ENCODE measurements at places on chromosomes 2 and 18.

DNA sequence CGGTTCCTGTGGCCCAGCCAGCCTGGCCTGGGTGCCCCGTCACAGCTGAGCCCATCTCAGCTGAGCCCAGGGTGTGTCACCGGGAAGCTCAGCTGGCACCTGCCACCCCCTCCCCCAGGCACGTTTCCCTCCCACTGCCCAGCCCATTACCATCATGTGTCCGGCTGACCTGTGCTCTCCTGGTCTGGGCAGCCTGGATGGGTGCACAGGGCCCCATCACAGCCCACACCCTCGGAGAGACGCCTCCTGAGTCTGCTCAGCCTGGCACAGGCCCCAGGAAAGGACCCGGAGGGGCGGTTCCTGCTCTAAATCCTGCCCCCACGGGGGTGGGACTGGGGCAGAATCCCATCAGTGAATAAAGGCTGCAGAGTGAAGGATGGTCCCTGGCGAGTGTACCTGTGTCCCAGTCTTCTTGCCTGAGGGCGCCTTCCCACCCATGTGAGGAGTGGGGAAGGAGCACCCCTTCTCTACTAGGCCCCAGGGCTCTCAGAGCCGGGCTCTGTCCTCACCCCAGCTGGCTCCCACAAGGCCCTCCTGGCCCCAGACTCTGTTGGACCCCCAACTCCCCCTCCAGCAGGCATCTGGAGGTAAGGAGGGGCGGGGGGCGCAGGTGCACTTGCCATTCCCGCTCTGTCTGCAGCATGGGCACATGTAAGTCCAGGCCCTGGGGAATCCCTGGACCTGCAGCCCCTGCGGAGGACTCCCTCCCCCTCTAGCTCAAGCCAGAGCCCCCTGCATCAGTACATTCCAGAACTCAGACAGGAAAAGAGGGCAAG is 21.2 kb downstream of the GPC1 start:
- DNase-seq: no peak

DNA sequence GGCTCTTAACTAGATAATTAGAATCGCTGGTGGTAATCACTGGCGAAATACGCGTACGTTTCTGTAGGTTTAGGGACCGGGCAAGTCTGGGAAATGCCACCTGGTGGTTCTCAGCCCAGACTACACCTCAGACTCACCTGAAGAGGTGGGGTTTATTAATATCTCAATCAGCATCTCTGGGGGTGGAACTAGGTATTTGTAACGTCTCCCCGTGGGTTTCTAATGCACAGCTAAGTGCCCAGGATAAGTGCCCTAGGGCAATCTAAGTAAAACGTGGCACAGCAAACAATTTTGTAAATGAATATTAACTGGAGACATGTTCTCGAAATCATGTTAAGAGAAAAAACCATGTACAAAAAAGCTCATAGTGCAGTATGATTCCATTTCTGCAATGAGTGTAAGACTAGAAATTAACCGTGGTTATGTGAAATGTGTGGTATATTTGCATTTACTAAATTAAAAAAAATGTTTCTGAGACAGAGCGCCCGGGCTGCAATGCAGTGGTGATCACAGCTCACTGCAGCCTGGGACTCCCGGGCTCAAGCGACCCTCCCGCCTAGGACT is 760 bp upstream of the CNOT11 start:
- peak; percentile 24 for DNase-seq

- no peak for DNase-seq
Observed at GRCh38 chr2:10964052-10964790, 52.5 kb downstream of the KCNF1 start.

DNA sequence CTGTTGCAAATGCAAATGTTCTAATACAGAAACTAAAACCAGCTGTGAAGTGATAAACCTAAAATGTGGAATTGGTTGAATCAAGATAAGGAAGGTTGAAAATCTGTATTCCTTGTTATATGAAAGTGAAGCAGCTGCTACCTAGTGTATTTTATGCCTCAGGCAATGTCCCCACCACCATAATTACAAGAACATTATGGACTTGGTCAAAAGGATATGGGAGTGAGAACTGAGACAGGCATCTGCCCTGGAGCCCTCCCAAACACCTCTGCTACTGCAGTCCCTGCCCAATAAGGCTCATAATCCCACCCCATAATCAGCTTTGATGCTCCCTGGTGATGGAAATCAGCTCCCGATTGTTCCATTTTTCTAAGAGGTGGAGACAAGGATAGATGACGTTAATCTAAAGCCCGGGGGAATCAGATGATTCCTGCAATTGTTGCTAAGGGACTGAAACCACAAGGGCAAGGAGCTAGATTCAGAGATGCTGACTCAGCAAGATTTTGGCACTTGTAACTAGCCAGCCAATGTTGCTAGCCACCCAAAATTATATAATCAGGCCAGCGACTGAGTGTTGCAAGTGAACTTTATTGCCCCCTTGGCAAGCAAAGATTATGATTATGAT is 69.5 kb downstream of the EVA1A start:
- DNase-seq: no peak

GRCh38 chr2:40178971-40179370 is 272.9 kb downstream of the SLC8A1 start:
- no peak for DNase-seq

DNA sequence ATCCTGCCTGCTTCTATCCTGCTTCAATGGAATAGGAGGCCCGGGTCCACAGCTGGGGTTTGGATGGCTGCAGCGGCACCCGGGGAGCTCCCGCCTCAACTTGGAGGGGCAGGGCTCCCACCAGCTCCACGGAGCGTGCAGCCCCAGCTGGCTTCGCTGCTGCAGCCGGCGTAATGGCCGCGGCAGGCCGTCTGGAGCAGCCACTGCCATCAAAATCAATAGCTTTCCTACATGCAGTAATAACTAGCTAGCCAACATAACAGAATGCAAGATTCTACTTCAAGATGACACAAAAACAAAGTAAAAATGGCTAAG is 154.2 kb upstream of the RMP24 start:
- no peak for DNase-seq

DNA sequence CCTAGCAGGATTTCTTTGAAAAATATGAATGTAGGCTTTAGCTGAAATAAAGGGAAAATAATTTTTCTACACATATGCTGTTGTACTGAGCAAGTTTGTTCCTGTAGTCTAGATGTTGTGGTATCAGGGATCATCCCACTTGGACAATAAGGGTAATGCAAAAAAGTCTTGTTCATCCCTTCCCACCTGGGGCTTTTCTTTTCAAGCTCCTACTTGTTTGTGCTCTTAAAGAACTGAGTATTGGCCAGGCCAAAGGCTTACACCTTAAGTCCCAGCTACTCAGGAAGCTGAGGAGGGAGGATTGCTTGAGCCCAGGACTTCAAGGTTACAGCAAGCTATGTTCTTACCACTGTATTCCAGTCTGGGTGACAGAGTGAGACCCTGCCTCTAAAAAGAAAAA is 35.5 kb downstream of the ZC3H6 start:
- DNase-seq: no peak

DNA sequence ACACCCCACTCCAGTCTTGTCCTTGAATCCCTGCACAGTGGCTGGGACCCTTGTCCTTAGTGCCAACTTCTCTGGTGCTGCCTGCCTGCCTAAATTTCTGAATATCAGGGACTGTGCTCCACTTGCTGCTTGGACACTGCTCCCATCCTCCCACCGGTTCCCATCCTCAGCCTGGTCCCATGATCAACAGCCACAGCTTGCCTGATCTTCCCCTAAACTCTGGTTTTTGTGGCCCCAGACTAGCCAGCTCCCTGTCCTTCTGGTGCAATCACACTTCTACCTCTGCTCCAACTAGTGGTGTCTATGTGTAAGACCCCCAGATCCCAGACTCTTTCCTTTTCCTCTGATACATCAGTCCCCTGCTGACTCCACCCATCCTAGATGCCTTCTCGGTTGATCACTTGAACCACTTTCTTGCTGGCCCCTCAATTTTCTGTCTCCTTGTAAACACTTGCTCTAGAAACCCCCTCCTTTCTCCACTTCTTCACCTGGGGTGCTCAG is 37.2 kb upstream of the POLE4 start:
- no peak for DNase-seq

- DNase-seq: peak; percentile 15
Observed at GRCh38 chr2:17658251-17658843, 95.3 kb downstream of the SMC6 start.

GRCh38 chr18:32707586-32707985 is 65.2 kb downstream of the KLHL14 start:
- DNase-seq: no peak

Measured in RCC 7860 (cell line).